Natural killer cell treated with Interleukin-12 subunit alpha and Interleukin-12 subunit beta and Interleukin-15 and Interleukin-18, amount 100 ng/mL, for 72 hours (primary cell): ENCODE measurements at places on chromosomes 5 and 9. TPM values are rescaled to one million over a fixed set of nuclear protein-coding genes. Genes with fewer than 3 reads are reported as not detected.

The FGF1 gene
- total RNA-seq: not detected

The TMEFF1 gene
- total RNA-seq: not detected

DNA sequence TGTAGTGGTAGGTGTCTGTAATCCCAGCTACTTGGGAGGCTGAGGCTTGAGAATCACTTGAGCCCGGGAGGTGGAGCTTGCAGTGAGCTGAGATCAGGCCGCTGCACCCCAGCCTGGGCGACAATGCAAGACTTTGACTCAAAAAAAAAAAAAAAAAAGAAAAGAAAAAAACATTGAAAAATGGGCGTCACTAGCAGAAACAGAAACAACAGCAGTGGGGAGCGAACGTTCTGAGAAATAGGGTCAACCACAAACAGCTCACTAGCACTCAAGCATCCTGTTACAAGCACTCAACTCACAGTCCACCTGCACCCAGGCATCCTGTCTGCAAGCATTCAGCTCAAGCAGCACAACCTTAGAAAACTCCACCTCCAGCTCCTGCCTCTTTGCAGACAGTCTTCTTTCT, 17.2 kb downstream of the TRIM14 start:
- DNase-seq: peak; percentile 84

GRCh38 chr5:136656811-136657210, 291.5 kb upstream of the TRPC7 start:
- DNase-seq: no peak

DNA sequence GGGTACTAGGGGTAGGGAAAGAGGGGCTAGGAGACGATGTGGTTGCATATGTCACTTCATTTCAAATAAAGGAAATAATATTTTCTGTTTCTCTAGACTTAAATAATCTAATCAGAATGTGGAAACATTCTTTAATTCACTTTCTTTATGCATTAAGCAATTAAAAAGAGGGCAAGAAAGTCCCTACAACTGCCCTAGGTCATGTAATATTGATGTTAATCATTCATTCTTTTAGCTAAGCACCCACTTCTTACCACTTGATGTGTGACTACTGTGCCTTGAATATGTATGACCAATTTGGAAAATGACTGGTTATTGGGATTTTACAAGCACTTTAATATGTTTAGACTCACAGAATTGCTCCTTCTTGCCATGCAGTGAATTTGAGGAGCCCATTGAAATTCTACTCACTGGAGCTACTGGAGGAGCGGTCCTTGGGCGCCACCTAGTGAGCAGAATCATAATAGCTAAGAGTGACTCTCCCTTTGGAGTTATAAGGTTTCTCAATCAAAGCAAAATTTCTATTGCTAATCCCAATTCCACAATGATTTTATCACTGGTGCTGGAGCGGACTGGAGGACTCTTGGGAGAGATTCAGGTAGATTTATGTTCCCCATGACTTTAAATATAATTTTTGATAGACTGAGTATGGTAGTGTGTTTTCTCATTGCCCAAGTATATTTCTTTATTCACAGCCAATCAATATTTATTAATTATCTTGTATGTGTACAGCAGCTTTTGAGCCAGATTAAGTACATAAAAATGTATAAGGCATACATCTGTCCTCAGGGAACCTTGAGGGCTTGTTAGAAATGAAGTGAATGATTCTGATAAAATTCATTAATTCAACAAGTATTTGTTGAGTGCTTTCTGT, 225.1 kb downstream of the ADGRV1 start:
- peak; percentile 77 for DNase-seq

GRCh38 chr5:7764452-7764851, 86.5 kb downstream of the CFAP90 start:
- no peak for DNase-seq

- no peak for DNase-seq
These were observed 12.1 kb upstream of the SMAD5 start for GRCh38 chr5:136120529-136120928.

- DNase-seq: no peak
These were observed 71.4 kb downstream of the SLC12A2 start for GRCh38 chr5:128154943-128155342.
